ENCODE measurements at places on chromosomes 2 and 18.

DNA sequence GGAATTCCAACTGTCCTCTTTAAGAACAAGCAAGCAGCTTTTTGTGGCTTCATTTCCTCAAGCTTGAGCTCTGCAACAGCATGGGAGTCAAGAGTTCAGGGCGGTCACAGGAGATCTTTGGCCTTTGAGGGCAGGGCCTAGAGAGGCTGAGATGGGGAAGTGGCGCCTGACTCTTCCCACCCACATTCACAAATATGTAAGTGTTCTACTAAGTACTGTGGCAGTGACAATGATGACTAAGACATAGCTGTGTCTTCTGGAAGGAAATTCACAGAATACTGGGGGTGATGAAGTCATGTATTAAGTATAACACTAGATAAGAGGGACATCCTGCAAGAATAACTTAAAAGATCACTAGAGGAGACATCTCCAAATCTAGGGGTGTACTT is 15.0 kb downstream of the RND3 start:
- DNase-seq: no peak

GRCh38 chr2:65536596-65536995 is 104.2 kb upstream of the SPRED2 start:
- no peak for DNase-seq

DNA sequence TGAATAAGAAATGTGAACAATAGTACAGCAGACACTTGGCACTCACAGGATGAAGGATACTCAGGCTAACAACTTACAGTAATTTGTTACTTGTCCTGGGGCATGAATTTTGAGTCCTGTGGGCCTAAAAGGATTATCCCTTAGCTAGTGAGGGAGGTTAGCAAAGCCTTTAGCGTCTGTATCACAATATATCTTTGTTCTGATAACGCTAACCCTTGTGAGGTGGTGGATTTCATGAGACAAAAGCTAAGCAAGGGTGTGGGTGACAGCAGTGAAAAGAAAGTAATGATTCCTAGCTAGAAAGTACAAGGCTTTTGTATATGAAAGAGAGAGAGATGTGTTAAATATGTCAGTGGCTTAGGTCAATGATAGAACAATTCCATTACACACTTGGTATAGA is 46.8 kb upstream of the TTC21B start:
- no peak for DNase-seq

- DNase-seq: no peak
These were observed 42.0 kb downstream of the EPHA4 start for GRCh38 chr2:221529943-221530652.

GRCh38 chr18:41594582-41594981 is 360.5 kb upstream of the PIK3C3 start:
- DNase-seq: no peak

DNA sequence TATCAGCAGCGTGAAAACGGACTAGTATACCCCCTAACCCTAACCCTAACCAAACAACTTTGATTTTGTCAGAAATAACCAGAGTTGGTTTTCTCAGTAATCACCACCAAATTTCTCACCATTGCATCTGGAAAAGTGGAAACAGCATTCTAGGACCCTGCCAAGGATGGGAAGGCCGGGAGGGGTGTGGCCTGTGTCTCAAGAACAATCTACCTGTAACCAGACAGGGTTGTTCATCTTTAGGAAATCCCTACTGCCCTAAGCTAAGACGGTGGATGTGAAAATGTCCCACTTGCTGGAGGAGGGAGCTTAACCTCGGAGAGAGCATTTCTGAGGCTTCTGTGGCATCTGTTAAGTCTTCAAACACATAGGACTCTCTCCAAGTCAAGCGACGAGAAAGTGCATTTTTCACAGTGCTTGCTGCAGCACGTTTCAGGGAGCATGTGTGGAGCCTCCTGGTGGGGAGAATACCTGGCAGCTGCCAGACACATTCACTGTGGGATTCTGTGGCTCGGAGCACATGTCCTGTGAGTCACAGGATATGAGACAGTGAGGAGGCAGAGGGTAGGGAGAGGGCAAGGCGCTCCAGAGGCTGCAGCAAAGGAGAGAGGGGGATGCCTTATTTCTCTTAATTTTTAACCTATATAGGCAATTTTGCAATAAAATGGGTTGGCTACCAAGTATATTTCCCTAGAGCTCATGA is 207.5 kb downstream of the SPP2 start:
- DNase-seq: no peak

GRCh38 chr2:61769093-61769675 is 84.7 kb downstream of the FAM161A start:
- no peak for DNase-seq

All from stimulated activated CD4-positive, alpha-beta T cell treated with anti-CD3 and anti-CD28 coated beads, Interleukin-1b, Interleukin-23, amount 100 ng/mL, for 1 hour (primary cell).